ENCODE measurements at places on chromosomes 1 and 21.

GRCh38 chr1:93735722-93736121, 54.1 kb upstream of the BCAR3 start:
- no peak for DNase-seq

- DNase-seq, result no peak
Measured at GRCh38 chr21:36661511-36662309, 37.2 kb upstream of the SIM2 start.

GRCh38 chr1:8604041-8604945, 213.1 kb downstream of the RERE start:
- no peak for DNase-seq

DNA sequence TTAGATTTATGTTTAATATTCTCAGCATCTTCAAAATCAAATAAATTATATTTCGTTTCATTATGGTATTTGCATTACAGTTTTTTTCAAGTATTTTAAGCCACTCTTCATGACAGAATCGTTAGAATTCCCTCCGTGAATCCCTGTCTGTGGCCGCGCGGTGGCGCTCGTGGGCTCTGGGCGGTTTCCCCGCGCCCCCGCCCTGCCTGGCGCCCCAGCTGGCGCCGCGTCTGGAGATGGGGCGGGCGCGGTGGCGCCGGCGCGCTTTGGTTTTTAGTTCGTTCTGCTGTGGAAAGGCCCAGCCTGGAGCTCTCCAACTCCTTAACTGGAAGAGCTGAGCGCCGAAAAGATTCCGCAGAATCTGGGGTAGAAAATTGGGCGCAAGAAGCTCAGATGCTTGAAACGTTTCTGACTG, 25.7 kb downstream of the PRMT2 start:
- DNase-seq, result no peak

DNA sequence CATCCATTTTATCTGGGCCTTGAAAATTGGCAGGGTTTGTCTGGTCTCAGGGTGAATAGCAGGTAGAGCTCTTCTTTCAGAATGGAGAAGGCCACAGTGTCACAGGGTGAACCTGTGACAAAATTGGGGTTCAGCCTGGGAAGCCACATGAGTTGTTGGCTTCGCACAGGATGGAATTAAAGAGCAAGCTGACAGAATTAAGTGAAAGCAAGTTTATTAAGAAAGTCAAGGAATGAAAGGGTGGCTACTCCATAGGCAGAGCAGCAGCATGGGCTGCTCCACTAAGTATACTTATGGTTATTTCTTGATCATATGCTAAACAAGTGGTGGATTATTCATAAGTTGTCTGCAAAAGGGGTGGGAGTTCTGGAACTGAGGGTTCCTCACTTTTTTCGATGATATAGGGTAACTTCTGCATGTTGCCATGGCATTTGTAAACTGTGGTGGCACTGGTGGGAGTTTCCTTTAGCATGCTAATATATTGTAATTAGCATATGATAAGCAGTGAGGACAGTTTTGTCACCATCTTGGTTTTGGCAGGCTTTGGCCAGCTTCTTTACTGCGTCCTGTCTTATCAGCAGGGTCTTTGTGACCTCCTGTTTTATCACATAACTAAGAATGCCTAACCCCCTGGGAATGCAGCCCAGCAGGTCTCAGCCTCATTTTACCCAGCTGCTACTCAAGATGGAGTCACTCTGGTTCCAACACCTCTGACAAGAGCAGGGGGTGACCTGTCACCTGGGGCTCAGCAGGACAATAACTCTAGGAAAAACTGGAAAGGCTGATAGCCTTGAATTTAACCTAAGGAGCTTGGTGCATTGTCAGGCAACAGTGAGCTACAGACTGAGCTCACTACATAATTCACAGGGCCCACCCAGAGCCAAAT, 5.1 kb downstream of the IFNAR2 start:
- no peak for DNase-seq

DNA sequence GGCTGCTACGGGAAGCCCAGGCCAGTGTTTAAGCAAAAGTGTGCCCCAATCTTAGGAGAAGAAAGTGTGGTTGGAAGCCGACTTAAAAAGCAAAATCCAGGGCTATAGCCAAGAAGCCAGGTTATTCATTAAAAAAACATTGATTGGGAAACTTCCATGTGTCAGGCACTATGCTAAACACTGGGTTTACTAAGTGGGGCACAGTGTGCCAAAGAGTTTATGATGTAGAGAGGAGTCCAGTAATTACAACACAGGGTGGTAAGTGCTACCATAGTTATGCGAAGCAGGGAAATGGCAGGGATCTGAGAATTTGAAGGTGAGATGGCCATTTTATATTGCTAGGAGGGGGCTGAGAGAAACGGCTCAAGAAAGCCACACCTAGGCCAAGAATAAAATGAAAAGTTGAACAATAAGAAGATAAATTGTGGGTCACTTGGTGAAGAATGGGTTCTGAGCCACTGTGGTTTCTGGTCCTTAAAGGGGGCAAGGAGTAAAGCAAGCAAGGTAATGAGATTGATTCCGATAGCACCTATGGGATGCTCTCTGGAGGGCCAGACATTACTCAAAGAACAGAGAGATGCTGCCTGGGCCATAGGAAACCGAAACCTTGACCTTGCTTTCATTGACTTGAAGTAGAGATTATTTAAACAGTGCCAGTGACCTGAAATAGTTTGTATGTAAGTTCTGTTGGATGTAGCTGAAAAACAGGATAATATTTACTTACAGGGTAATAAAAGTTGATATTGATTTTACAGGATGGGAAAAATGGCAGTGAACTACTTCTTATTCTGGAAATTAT, 177.8 kb downstream of the GIPC2 start:
- DNase-seq, result no peak

- no peak for DNase-seq
Measured at GRCh38 chr1:155134322-155134721, 1.3 kb upstream of the SLC50A1 start.

GRCh38 chr21:21101911-21102310, 103.7 kb downstream of the NCAM2 start:
- no peak for DNase-seq

DNA sequence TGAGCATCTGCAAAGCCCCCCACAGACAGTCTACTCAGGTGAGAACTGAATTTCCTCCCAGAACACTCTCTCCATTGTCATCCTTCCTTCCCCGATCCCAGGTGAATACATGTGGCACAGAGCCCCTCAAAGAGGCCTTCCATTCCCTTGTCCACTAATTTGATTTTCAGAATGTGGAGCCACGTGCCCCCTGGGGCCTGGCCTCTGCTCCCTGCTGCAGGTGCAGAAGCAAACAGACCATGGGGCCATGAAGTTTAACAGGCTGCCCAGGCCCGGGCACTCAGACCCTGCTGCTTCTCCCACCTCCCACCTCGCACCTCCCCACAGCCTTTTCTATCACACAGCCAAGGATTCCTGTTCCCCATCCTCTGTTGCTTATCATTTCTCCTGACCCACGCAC, 243.8 kb upstream of the RAB4A start:
- DNase-seq, result no peak

DNA sequence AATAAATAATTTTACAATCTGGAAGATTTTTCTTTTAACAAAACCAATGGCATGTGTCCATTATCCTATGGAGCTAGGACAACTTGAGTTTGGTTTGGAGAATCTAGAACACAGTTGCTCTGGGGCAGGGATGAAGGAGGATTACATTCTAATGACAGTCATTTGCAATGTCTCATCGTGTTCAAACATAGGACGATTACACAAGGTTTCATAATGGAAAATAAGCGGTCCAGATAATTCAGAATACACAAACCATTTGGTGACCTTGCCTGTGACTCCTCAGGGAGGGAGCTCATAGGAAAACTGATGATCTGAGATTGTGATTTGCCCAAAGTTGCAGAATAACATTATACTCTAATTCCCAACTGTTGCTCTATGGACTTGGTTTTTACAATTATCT, 27.6 kb upstream of the RGL1 start:
- no peak for DNase-seq

- DNase-seq, result no peak
Measured at GRCh38 chr1:20153000-20153418, 13.9 kb downstream of the PLA2G2F start.

DNA sequence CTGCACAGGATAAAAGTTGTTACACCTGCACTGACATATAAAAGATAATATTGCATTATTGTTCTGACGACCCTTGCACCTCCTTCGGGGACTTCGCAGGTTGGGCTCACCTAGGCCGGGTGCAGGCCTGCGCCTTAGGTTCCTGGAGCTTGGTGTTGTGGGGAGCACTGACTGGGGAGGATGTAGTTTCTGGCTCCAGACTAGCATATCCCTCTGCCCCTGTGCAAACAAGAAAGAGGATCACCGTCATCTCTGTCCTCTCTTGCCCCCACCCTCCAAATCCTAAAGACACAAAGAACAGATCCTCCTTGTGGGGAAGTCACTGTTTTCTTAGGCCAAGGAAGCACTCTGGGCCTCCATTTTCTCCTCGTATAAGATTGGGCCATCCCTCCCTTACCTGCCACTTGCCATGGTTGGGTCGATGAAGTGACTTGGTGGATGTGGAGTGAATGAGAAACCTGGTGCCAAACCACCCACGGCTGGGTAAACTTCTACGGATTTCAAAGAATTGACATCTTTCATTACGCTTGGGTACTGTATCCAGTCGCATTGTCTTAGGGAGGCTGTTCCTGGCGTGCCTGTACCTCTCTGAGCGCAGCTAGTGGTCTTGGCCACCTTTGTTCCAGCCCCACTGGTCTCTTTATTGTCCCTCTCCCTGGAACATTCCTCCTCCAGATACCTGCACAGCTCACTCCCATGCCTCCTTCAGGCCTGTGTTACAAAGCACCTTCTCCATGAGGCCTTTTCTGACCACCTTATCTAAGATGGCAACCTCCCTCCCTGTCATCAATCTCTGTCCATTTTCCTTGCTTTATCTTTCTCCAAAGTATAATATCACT, 34.4 kb upstream of the PKP1 start:
- no peak for DNase-seq

DNA sequence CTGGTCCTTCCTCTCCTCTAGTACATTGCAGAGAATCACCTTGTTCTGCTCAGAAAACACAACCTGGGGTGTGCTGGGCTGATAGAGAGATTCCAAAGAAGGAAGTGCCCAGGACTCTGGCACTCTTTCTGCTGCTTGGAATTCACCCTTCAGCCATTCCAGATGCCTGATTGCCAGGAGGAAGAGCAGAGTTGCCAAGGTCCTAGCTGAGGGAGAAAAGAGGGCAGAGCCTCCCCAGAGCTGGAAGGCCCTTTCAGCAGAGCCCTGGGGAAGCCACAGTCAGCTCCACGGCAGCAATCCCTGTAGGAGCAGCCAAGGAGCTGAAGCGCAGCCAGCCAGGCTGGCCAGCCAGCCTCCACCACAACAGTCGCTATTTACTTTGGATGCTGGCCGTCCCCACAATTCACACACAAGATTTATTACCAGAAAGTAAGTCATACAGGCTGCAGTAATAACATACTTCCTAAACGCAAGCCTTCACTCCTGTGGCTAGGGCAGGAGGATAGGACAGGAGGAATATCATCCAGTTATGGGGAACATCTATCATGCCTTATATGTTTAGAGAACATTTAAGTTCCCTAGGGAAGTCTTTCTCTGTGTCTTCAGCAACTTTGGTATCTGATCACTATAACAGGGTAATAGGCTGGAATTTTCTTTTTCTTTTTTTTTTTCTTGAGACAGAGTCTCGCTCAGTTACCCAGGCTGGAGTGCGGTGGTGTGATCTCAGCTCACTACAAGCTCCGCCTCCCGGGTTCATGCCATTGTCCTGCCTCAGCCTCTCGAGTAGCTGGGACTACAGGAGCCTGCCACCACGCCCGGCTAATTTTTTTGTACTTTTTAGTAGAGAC, 36.6 kb upstream of the SLC44A3 start:
- DNase-seq, result no peak

DNA sequence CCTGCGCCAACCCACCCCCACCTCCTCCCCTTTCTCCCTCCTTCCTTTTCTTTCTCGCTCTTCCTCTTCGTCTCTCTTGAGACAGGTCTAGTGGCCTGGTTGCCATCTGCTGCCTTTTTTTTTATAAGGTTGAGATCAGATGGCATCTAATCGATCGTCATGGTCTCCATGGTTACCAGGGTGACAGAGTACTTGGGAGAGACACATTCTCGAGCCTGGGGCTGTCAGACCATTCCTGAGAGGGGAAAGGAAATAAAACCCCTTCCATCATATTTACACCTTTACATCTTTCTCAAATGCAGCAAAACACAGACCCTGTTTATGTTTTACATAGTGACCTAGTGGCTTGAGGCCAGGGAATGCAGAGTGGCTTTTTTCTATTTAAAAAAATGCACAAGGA, 53.5 kb upstream of the SLC22A15 start:
- DNase-seq, result no peak

- DNase-seq, result no peak
Measured at GRCh38 chr1:1310109-1310385, 1.6 kb downstream of the PUSL1 start.

GRCh38 chr21:34078915-34079314, 5.5 kb downstream of the MRPS6 start:
- DNase-seq, result no peak

DNA sequence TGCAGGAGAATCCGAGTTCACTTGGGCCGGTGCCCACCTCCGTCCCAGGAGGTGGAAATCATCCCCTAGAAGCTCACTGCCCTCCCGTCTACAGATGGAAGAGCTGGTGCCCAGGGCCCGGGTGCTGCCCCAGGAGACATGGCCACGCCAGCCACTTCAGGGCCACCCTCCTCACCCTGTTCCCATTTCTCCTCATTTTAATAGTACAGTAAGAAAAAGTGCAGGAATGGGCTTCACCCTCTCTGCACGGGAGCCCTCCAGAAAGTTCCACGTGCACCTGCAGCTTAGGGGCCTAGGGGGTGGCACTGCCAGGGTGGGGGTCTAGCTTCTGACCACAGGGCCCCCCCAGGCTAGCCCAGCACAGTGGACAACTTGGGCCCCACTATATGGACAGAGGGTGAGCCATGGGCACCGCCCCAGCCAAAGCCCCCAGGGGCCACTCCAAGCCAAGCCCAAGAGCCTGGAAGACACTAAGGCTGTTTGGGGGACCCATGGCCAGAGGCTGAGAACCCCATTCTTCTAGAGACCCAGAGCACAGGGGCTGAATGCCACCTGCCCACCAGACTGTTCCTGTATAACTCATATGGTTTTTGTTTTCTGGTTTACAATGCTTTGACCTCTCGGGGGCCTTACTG, 3.4 kb upstream of the FTCD start:
- DNase-seq, result no peak

GRCh38 chr1:9420835-9421532, 118.3 kb upstream of the SLC25A33 start:
- DNase-seq, result no peak

- peak; percentile 2 for DNase-seq
Measured at GRCh38 chr1:88800382-88801051, 90.8 kb downstream of the GTF2B start.

- DNase-seq, result no peak
Measured at GRCh38 chr1:221439747-221440501, 302.0 kb downstream of the DUSP10 start.

DNA sequence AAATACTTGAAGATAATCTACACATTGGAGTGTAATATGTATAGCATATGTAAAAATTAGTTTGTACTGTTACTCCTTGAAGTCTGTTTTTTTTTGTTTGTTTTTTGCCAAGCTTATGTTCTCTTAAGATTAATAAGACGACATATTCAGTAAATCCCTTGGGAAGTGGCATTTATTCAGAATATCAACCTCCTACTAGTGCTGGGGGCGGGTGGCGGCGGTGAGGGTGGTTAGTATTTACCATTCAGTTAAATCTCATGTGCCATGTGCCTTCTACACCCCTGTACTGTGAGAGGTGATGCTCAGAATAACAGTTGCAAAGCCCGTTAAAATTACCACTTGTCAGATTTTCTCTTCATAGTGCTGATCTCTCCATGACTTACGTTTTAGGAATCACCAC, 3.0 kb downstream of the BACH1 start:
- no peak for DNase-seq

- no peak for DNase-seq
Measured at GRCh38 chr1:174021591-174022079, 522 bp downstream of the RC3H1 start.

Measured in stimulated activated CD8-positive, alpha-beta memory T cell treated with anti-CD3 and anti-CD28 coated beads, Interleukin-7, amount 100 ng/mL, for 1 hour (primary cell).